Mesenteric fat pad (tissue), 1 donor: ENCODE measurements at places on chromosomes 1 and 21.

DNA sequence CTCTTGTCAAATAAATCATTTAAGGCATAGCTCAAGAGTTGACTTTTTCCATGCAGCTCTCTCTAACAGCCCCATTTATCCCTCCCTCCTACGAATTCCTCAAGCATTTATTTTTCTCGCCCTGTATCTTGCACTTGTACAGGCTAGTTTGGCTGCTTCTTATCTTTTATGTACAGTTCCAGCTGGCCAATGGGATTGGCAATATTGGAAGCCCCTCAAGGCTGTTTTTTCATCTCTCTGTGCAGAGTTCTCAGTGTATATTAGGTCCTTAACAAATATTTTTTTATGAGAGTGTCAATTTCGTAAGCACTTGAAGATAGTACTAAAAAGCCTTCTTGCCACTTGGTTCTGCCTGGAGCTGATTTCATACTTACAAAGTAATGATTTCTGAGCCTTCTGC lies 356.0 kb downstream of the ST6GALNAC3 start:
- no peak for DNase-seq

DNA sequence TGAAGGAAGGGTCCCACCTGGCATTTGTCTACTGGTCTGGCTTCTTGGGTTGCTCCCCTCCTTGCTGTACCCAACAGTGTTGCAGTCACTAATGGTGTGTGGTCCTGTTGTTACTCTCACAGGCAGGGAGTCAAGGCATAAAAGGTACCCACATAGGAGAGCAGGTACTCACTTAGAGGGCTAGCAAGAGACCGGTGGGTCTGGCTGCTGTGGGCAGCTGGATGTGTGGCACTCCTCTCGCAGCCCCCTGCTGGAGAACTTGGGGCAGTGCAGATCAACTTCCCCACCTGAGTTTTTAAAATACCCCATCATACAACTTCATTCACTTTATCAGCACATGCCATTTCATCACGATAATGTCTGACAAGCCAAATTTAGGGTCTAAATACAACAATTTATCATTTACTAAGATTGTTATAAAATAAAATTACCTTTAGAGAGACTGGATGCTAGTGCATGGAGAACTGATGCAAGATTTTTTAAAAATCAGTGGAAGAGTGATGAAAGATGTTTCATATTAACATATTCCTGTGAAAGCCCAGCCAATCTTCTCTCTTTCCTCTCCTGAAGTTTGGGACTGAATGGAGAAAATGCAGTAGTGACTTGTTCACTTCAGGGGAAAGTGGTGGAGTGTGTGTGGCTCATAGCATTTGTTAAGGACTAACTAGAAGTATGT lies 42.8 kb downstream of the ACP6 start:
- no peak for DNase-seq

DNA sequence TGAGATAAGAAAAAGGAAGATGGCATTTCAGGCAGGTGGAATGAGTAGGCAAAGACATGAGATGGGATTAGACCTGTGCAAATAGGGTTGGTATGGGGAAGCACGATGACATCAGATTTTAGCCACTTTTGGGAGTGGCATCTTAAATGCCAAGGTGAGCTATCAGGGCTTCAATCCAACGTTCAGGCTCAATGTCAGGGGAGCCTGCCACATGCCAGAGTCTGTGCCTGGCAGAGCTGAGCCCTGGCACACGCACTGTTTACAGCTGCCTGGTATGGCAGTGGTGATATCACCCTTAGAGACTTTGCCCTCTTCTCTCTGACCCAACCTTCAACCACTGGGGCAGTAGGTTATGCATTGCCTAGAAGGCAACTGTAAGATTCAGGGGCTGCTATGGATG lies 1.1 kb upstream of the GUCA2B start:
- DNase-seq = peak; percentile 60

- DNase-seq = no peak
These were observed 455.9 kb upstream of the RUNX1 start for GRCh38 chr21:35504951-35505466.

- DNase-seq = no peak
These were observed 5.8 kb downstream of the ADORA3 start for GRCh38 chr1:111497592-111497991.

GRCh38 chr1:229940684-229941083 lies 126.4 kb upstream of the GALNT2 start:
- DNase-seq = no peak

DNA sequence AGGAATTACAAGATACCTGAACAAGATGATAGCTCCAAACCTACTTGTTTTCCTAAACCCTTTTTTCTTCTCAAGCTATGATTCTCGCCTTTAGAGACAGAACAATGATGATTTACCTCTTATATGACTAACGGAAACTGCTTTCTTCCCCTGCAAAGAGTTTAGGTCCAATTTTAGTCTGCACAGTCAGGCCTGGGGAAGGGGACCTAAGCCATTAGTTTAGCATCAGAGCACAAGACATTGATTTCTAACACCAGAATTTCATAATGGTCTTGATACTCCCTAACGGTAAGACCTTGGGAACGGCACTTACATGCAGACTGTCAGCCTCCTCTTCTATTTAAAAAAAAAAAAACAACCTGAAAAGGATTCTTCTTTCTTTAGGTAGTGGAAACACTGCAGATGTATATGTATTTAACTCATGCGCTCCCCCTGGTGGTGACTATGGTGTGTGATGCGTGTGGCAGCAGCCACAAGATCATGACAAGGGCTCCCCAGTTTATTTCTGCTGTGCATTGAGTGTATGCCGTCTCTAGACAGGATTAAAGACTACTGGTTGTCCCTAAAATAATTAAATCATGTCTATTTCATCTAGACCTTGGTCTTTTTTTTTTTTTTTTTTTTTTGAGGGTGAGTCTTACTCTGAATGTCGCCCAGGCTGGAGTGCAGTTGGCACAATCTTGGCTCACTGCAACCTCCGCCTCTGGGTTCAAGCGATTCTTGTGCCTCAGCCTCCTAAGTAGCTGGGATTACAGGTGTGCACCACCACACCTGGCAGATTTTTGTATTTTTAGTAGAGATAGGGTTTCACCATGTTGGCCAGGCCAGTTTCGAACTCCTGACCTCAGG lies 37.3 kb upstream of the TMEM222 start:
- peak; percentile 89 for DNase-seq

DNA sequence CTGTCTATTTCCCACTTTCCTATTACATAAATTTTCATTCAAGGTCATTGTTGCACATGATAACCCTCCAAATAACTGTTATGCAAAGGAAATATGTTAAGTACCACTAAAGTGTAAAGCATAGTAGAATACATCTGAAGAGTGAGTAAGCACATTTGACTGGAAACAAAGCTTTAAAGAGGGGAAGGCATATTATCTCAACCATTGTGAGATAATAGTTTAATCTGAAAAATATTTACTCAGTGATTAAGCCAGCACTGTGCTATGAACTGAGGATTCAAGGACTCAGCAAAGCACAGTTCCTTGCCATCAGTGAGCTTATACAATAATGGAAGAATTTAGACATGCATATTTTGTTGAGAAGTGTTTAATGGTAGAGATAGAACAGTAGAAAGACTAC lies 127.4 kb downstream of the HMCN1 start:
- no peak for DNase-seq

- DNase-seq = no peak
These were observed 14.6 kb upstream of the TGFBR3 start for GRCh38 chr1:91900562-91900961.

GRCh38 chr1:152663098-152663497 lies at the start of gene LCE2D:
LCE2D (plus strand) TSS chr1:152663380; CDS start chr1:152664106, 726 bp downstream.
- no peak for DNase-seq

DNA sequence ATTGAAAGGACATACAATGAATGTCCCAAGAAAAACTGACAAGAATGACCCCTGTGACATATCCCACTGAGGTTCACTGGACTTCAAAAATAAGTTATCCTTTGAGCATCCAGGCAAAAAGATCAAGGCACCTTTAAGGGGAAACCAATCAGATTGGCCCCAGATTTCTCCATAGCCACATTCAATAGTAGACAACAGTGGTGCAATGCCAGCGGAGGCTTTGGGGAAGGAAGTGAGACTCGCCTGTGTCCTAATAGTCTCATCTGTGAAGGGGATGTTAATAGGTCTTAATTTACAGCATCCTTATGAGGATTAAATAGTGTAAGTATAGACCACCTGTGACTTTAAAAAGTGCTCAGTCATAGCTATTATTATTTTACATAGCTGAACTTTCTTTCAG lies 21.5 kb downstream of the RPL5 start:
- DNase-seq = no peak

DNA sequence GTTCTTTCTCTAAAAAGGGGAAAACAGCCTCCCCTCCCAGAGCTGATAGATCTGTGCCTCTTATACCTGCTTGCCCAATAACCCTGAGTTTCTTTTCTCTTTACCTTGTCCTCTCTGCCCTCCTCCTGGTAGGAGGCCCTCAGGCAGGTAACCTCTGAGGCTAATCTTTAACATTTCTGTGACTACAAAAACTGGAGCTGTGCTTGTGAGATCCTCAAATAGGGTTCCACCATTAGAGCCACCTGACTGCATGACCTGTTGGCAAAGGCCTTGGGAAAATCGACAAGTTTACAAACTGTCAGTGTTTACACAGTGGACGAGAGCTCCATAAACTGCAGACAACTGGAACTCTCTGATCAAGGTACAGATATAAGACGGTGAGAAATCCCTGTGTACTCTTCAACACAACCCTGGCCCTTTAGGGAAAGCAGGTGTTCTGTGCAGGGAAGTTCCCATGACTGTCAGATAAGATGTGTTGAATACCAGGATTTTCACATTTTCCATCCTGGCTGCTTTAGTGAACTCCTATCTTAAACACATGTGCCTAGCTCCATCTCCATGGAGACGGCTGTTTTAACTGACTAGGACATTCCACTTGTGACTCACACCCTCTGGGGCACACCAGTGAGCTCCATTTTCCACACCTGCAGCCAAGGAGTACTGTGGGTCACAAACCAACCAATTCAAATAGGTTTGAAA lies 38.3 kb downstream of the ECE1 start:
- DNase-seq = no peak

GRCh38 chr1:22721122-22721873 lies 10.7 kb downstream of the EPHB2 start:
- no peak for DNase-seq

- no peak for DNase-seq
These were observed 8.4 kb upstream of the IL12RB2 start for GRCh38 chr1:67299296-67299695.

DNA sequence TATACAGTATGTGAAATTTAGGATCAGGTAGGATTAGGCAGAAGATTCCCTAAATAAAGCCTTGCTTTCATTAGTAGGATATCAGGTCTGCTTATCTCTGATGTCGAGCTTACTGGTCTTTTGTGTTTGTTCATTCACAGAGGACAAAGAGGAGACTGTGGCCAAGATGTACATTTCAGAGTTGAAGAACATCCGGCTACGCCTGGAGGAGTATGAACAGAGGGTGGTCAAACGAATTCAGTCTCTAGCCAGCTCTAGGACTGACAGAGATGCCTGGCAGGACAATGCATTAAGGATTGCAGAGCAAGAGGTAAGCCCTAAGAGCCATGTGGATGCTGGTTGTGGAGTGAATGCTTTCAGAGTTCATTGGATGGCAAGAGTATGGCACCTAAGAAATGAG lies 106.2 kb downstream of the MACF1 start:
- DNase-seq = no peak

GRCh38 chr1:34650800-34651199 lies 104.0 kb upstream of the GJB5 start:
- no peak for DNase-seq

- DNase-seq = no peak
These were observed 120.5 kb downstream of the TMEM53 start for GRCh38 chr1:44553771-44554170.
